Activated T-helper 2 cell treated with anti-CD3 and anti-CD28 coated beads, Interferon-gamma antibody, Interleukin-2, Interleukin-4, amounts not matched to agents 10 μg/mL and 5 μg/mL and 100 μg/mL, durations not matched to agents 14 hours and 24 hours and 36 hours (primary cell): ENCODE measurements at places on chromosomes 7 and 10.
A peak's percentile ranks its signal among the peaks of the same experiment; 100 is the strongest.

GRCh38 chr10:125883211-125883610 lies 2.1 kb upstream of the DHX32 start:
- no peaks in the 10 kb centered on the region for H3K27me3 ChIP-seq
- H3K36me3 ChIP-seq, result no peaks in the 10 kb centered on the region
- H3K4me3 ChIP-seq, result no peak overlapping the region
- no peaks in the 10 kb centered on the region for H3K4me1 ChIP-seq
- no peak overlapping the region for H3K27ac ChIP-seq

DNA sequence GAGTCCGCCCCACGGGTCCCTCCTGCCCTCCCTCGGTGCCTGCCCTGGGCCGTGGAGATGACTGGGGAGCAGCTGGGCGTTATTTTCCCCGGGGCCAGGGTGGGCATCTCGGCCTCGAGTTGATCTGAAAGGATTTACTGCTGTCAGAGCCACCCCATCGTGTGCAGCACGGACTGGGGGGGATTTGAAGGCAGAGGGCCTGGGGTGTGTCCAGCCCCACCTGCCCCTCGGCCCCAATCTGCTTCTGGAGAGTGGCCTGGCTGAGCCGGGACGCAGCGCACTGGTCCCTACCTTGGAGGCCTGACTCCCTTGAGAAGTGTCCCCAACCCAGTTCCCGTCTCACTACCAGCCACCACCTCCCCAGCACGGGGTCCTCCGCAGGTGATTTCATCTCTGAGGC lies 24.2 kb upstream of the PFKFB3 start:
- no peak overlapping the region for H3K27ac ChIP-seq
- no peak overlapping the region for H3K4me3 ChIP-seq
- H3K36me3 ChIP-seq, result peaks cover 21% of the 10 kb centered on the region

DNA sequence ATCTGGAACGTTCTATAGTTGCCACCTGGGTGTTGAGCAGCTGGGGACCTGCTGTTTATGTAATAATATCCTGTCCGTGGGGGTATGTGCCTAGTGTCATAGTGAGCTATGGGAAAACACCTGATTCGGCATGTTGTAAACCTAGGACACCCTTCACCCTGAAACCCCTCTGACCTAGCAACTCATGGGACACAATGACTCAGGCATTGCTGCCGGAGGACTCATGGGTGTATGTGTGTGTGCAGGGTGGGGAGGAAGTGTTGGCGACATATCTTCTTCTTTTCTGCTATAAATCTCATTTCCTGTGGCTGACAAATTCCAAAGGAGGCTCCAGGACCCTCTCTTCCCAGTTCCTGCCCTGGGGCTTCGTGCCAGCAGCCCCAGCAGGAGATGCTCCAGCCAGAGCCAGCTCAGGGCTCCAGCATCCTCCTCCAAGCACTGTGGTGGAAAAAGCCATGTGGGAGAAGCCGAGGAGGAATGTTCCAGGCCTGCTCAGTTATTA lies 77.0 kb upstream of the PODXL start:
- peaks cover 5% of the 10 kb centered on the region for H3K27me3 ChIP-seq
- DNase-seq, result no peak

- peak overlapping the region; percentile 24 for H3K27ac ChIP-seq
- H3K4me1 ChIP-seq, result peaks cover 19% of the 10 kb centered on the region
- peak overlapping the region; percentile 82 for H3K4me3 ChIP-seq
- H3K36me3 ChIP-seq, result peaks cover 5% of the 10 kb centered on the region
- H3K27me3 ChIP-seq, result peaks cover 12% of the 10 kb centered on the region
- peak; percentile 18 for DNase-seq
Observed at GRCh38 chr7:50069613-50070012, 23.4 kb downstream of the ZPBP start.

DNA sequence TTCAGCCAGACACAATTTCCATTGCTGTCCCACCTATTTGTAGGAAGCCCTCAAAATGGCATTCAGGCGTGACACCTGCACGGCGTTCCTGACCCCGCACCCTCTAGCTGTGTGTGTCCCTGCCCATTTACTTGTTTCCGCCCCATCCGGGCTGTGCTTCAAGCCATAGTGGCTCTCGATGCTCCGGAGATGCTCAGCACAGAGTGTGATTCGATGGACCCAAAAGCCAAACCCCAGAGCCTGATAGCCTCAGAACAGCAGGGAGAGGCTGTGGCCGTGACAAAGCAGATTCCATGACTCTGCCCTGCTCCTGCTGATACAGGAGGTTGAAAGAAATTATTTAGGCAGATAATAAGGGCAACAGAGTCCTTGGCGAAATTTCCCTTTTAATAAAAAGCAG lies 13.4 kb downstream of the BUD31 start:
- no peak for DNase-seq
- no peak overlapping the region for H3K27ac ChIP-seq
- H3K4me1 ChIP-seq, result no peaks in the 10 kb centered on the region
- no peak overlapping the region for H3K4me3 ChIP-seq
- H3K36me3 ChIP-seq, result peaks cover 63% of the 10 kb centered on the region

DNA sequence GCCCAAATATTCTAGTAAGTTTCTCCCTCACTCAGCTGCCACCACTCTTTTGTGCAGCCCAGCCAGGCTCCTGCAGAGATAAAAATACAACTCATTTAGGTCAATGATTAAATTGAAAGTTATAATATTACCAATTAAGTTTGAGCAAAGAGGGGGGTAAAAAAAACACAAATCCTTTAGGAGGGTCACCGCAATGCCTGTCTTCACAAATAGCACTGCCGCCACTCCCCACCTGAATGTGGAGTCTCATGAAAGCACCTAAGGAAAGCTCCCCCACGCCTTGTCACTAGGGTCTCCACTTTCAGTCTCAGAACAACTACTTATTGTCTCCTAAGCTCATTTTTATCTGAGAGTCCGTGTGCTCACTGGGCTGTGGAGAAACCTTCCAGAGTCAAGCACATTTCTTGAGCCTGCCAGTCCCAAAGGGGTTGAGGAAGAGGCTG lies 148.7 kb downstream of the FGFR2 start:
- no peaks in the 10 kb centered on the region for H3K27me3 ChIP-seq
- no peaks in the 10 kb centered on the region for H3K36me3 ChIP-seq
- H3K4me1 ChIP-seq, result no peaks in the 10 kb centered on the region
- no peak overlapping the region for H3K27ac ChIP-seq

- H3K4me3 ChIP-seq, result no peak overlapping the region
- peaks cover 4% of the 10 kb centered on the region for H3K27me3 ChIP-seq
- no peaks in the 10 kb centered on the region for H3K36me3 ChIP-seq
- no peak overlapping the region for H3K27ac ChIP-seq
- H3K4me1 ChIP-seq, result no peaks in the 10 kb centered on the region
Observed at GRCh38 chr10:4638099-4638498, 187.9 kb upstream of the AKR1E2 start.

GRCh38 chr10:127168261-127168660 lies 28.1 kb downstream of the INSYN2A start:
- no peak for DNase-seq
- H3K27me3 ChIP-seq, result no peaks in the 10 kb centered on the region
- no peak overlapping the region for H3K27ac ChIP-seq
- no peaks in the 10 kb centered on the region for H3K4me1 ChIP-seq
- no peaks in the 10 kb centered on the region for H3K36me3 ChIP-seq
- H3K4me3 ChIP-seq, result no peak overlapping the region

- no peaks in the 10 kb centered on the region for H3K4me1 ChIP-seq
- no peak overlapping the region for H3K27ac ChIP-seq
- H3K27me3 ChIP-seq, result peaks cover 5% of the 10 kb centered on the region
Observed at GRCh38 chr10:118423800-118424442, 81.8 kb upstream of the FAM204A start.

DNA sequence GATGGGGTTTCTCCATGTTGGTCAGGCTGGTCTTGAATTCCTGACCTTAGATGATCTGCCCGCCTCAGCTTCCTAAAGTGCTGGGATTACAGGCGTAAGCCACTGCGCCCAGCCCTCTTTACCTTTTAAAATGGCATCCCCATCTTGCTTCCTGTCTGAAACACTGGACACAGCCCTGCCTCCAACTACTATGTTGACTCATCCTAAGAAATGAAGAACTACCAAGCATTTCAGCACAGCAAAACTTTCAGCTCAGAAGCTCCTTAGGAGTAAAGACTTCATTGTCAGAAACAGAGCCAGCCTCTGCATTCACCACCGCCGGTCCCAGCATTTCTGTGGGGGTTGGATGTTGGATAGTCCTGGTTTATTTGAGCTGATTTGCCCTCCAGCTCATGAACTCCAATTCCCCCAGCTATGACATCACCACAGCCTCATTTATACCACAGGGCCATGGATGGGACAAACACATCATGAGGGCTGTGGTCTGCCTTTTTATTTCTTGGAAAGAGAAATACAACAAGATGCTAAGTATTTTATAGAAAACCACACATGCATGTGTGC lies 123.5 kb downstream of the ADCY1 start:
- H3K27me3 ChIP-seq, result peaks cover 3% of the 10 kb centered on the region
- no peak overlapping the region for H3K4me3 ChIP-seq
- no peak for DNase-seq
- H3K27ac ChIP-seq, result no peak overlapping the region
- H3K4me1 ChIP-seq, result no peaks in the 10 kb centered on the region

DNA sequence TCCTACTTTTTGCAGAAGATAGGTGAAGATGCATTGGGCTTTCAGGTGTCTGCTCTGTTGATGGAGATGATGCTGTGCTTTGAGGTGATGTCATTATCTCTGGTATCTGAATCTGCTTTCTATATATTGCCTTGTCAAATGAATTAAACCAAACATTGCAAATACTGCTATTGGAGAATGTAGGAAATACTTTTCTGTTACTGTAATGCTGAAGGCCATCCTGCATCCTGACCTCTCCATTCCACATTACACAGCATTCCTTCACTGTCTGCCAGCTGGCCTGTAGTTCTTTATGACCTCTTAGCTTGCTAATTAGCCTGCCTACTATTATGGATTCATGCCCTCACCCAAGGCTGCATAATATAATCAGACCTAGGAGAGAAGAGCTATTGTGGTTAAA lies 73.2 kb downstream of the VCL start:
- H3K4me3 ChIP-seq, result no peak overlapping the region
- no peak overlapping the region for H3K27ac ChIP-seq
- peaks cover 54% of the 10 kb centered on the region for H3K36me3 ChIP-seq
- peaks cover 11% of the 10 kb centered on the region for H3K4me1 ChIP-seq

DNA sequence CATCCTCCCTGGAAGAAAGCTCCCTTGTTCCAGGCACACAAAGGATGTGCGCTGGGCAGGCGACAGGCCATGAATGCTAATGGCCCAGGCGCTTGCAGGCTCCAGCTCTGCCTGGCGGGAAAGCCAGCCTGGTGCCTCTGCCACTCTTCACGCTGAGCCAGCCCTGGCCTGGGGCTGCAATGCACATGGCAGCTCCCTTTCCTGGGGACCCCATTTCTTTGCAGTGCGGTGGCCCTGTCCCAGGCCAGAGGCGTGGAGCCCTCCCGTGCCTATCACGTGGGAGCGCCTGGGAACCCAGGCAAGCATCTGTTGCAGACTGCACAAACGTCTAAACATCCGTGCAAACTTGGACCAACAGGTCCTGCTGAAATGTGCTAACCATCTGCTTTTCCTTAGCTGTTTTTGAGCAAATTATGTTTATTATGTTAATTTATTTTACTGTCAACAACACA lies 152.1 kb upstream of the LYZL2 start:
- peaks cover 21% of the 10 kb centered on the region for H3K4me1 ChIP-seq
- H3K27me3 ChIP-seq, result peaks cover 13% of the 10 kb centered on the region
- H3K27ac ChIP-seq, result no peak overlapping the region
- H3K4me3 ChIP-seq, result no peak overlapping the region

GRCh38 chr7:130491841-130492522 lies at the start of gene MEST:
TSS of gene MEST (plus strand) at chr7:130492085. CDS start at chr7:130492314, 229 bp downstream.
- peaks cover 63% of the 10 kb centered on the region for H3K27me3 ChIP-seq
- no peaks in the 10 kb centered on the region for H3K36me3 ChIP-seq
- DNase-seq, result no peak

DNA sequence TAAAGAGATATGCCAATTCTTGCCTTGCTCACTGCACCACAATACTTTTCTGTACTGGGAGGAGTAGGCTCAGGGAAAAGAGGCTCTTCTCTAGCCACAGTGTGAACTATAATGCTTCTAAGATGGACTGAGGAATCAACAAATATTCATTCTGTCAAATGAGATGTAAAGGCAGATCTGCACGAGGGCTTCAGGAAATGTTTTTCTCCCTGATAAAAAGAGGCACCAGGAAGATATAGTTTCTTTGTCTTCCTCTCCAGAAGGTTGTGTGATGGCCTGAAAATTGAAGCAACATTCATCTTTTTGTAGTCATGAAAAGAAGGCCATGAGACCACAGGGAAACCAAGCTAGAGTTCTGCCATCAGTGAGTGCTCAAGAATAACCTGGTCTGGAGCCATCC lies 79.1 kb upstream of the NME8 start:
- no peak overlapping the region for H3K4me3 ChIP-seq
- no peak for DNase-seq
- no peak overlapping the region for H3K27ac ChIP-seq
- H3K36me3 ChIP-seq, result no peaks in the 10 kb centered on the region
- H3K27me3 ChIP-seq, result no peaks in the 10 kb centered on the region

GRCh38 chr7:87223666-87224065 lies 4.1 kb upstream of the TMEM243 start:
- DNase-seq, result no peak
- no peak overlapping the region for H3K4me3 ChIP-seq
- peaks cover 22% of the 10 kb centered on the region for H3K27me3 ChIP-seq

DNA sequence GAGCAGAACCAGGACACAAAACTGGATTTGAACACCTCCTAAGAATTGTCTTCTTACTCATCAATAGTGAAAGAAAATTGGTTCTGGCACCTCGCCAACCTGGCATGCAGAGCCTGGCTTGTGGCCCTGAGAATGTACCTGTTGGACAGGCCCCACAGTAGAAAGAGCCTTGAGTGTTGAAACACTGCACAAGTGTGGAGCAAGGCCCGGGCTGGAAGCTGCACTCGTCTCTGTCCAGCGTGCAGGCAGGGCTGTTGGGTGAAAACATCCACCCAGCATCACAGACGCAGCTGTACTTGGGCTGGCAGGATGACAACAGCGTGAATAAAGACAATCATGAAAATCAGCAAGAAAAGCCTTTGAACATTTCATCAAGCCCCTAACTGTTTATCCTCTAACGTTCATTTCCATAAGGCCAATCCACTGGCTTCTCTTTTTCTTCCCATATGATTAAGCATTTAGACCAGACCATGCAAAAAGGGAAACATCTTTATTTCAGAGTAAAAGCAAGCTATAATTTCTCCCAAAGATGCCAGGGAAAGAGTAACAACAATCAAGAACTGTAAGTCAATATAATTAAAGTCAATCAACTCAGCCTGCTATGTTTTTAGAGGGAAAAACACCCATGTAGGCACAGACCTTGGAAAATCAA lies 15.6 kb downstream of the CUBN start:
- no peak overlapping the region for H3K27ac ChIP-seq
- DNase-seq, result no peak
- H3K27me3 ChIP-seq, result no peaks in the 10 kb centered on the region
- H3K4me1 ChIP-seq, result peaks cover 1% of the 10 kb centered on the region
- H3K36me3 ChIP-seq, result no peaks in the 10 kb centered on the region
- H3K4me3 ChIP-seq, result no peak overlapping the region
